ENCODE measurements at places on chromosomes 16 and 17.

- no peak for DNase-seq
Observed at GRCh38 chr17:1153795-1154546, 25.8 kb downstream of the ABR start.

GRCh38 chr17:51948128-51948527 is 210.4 kb downstream of the CA10 start:
- no peak for DNase-seq

- DNase-seq, result no peak
Observed at GRCh38 chr17:3905017-3905520, 11.2 kb downstream of the P2RX1 start.

DNA sequence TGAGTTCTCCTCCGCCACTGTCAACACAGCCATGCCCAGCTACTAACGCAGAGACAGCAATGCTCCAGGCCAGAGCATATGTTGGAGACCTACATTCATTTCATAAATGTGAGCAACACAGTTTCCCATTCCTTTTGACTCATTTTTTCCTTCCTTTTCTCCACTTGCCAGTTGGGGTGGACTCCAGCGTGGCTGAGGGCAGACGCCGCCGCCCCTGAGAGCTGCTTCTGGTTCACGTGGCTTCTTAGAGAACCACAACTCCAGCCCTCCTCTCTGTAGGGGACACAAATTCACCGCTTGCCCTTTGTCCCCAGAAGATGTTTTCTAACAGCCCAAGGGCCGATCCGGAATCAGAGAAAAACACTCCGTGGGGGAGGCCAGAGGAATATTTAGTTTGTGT is 45.8 kb upstream of the ZCCHC14 start:
- DNase-seq, result no peak

GRCh38 chr16:58345574-58346354 is 46.5 kb upstream of the GINS3 start:
- DNase-seq, result no peak

- no peak for DNase-seq
Observed at GRCh38 chr17:27239584-27239983, 54.3 kb upstream of the WSB1 start.

- DNase-seq, result no peak
Observed at GRCh38 chr16:23072084-23072599, 77.1 kb downstream of the USP31 start.

DNA sequence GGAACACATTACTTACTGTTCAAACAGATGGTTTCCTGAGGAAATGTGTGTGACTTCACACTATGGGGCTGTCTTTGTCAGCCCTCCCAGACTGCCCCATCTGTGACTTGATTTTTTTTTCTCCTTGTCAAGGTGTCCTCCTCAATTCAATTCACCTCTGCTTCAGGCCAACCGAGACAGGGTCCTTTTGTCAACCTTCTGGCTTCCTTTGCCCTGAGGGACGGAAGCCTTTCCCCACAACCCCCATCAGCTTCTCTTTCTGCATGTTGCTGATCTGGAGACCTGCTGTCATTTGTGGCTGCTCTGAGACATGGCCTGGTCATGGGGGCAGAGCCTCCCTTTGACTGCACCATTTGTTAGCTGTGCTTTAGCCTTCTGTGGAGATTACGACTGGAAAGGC is 21.3 kb upstream of the RGS9 start:
- DNase-seq, result no peak

GRCh38 chr16:85718153-85718477 is 29.4 kb upstream of the GINS2 start:
- no peak for DNase-seq

DNA sequence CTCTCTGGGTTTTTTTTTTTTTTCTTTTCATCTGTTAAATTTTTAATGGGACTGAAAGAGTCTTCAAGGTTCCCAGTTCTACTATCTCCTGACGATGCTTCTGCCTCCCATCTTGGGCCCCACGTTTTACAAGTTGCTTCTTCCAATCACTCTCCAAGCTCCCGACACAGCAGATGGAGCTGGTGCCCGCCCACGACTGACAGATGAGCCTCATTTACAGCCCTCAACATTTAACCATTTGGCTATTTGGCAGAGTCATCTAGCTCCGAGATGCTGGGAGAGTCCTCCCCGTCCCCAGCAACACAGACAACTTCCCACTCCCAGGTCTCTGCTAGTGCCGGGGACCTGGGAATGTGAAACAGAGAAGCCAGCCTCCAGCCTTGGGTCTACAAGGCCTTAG is 276.9 kb downstream of the SHISA9 start:
- DNase-seq, result no peak
